ENCODE measurements at places on chromosomes 6 and 20. TPM values are rescaled to one million over a fixed set of nuclear protein-coding genes. Genes with fewer than 3 reads are reported as not detected.
A peak's percentile ranks its signal among the peaks of the same experiment; 100 is the strongest.

MDC1 gene
- 10.5 TPM for total RNA-seq

- no peak for DNase-seq
These were observed 108.6 kb upstream of the CITED2 start for GRCh38 chr6:139483079-139483478.

GSTA3 gene
- not detected for total RNA-seq

SLC25A27 gene
- total RNA-seq = 19.2 TPM

- DNase-seq = no peak
These were observed 67.3 kb downstream of the ANKRD60 start for GRCh38 chr20:58161192-58161591.

FRS3 gene
- total RNA-seq = 3.0 TPM

- no peak for DNase-seq
These were observed 17.4 kb downstream of the LY86 start for GRCh38 chr6:6605873-6606272.

TOX2 gene
- 3.2 TPM for total RNA-seq

DNA sequence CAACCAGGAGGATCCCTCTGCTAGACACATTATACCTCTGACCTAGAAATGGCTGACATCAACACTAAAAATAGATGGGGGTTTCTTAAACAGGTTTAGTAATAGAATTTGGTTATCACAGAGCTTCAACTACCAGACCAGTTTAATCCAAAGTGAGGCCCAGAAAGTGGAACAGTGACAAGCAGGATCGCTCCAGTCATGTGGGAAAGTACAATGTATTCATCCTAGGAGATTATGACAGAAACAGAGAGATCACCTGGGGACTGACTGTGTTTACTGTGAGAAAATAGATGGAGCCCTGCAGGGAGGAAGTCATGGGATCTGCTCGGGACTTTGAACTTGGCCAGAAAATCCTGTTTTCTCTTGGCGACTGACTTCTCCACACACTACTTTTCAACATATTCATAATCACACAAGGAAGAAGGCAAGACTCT, 238.7 kb upstream of the SOX4 start:
- DNase-seq = peak; percentile 17

GRCh38 chr6:109243863-109244825, 138.1 kb downstream of the CD164 start:
- no peak for DNase-seq

- DNase-seq = no peak
These were observed 109.7 kb downstream of the GJA10 start for GRCh38 chr6:90003941-90004340.

DNA sequence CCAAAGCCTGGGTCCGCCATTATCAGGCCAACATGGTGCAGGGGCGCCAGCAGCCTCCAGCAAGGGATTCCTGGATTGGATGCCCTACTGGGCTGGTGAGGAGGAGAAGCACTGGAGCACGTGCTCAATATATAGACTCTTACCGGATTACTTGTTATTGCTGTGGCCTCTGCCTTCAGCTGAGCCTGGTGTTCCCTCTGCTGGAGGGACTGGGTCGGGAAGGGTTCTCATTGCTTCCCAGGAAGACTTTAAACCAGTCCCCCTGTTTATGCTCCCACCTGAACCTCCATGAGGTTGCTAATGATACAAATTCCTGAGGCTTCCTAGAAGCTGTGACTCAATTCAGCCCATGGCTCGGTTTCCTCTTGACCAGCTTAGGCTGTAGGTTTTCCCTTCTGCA, 186.7 kb upstream of the ARID1B start:
- DNase-seq = no peak

DNA sequence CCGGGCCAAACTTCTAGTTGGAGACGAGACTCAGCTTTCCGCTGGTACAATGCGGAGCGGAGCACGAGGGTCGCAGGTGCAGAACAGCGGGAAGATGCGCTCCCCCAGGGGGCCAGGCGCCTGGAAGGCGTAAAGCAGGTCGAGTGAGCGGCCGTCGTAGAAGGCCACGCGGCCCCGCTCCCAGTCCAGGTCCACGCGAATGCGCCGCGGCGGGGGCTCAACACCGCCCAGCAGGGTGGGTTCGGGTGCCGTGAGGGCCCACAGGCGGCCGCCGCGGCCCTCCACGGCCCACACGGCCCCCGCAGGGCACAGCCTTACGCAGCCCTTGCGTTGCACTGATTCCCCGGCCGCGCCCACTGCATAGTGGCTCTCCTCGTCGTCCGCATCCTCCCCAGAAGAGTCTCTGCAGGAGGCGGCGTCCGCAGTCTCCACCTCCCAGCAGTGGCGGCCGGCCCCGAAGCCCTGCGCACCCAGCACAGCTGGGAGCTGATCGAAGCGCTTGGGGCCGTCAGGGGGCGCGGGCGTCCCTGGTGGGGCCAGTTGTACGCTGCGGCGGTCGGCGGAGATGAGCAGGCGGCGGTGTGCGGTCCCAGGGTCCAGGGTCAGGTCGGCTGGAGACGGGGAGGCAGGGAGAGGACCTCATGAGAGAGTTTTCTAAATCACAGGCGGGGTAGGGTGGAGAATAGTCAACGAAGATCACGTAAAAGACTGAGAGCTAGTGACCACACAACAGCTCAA, 4.3 kb downstream of the PPP1R11 start:
- no peak for DNase-seq

GRCh38 chr6:116304538-116305097, 24.9 kb upstream of the TSPYL1 start:
- no peak for DNase-seq

DNAAF9 gene
- total RNA-seq = 2.2 TPM

DNA sequence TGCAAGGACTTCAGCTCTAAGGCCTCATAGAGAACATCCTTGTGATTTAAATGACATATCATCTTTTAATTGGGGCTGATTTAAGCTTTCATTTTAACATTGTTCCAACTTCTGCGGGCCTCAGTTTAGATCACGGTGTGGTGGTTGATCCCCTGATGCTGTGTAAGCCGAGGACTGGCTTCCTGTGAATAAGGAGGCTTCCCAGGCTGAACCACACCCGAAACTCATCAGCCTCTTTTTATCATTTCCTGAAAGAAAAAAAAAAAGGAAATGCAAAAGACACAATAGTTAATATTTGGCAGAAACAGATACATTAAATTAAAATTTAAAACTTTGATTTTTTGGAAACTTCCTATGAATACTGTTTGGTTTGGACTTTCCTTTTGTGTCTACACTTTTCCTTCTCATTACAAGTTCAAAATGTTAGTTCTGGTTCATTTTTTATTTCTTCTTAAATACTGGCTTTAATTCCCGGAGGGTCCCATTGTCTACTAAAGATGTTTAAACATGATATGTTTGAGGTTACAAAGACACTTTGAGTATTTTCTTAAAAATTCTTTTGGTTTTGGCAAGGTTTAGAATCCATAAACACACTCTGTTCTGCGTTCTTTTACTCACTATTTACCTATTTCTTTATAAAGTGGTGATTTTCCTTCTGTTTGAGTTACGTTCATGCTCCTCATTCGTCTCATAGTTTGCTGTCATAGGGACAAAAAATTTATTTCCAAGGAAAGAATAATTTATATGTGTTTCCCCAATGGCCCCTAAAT, 230.0 kb upstream of the SULF2 start:
- DNase-seq = no peak

C6orf15 gene
- total RNA-seq = not detected

DNA sequence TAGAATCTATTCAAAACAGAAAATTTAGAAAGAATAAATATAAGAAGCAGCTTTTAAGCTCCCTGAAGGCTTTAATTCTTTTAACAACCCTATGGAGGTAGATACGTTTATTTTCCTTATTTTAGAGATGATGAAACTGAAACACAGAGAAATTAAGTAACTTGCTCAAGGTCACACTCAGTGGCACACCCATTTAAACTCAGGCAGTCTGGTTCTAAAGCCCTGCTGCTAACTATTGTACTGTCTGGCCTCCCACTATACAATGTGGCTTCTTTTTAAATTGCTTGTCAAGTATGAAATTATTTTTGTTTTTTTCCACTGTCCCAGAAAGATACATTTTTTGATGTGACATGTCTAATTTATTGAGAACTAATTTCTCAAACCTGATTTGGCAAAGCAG, 55.7 kb downstream of the FAM217A start:
- no peak for DNase-seq

DNA sequence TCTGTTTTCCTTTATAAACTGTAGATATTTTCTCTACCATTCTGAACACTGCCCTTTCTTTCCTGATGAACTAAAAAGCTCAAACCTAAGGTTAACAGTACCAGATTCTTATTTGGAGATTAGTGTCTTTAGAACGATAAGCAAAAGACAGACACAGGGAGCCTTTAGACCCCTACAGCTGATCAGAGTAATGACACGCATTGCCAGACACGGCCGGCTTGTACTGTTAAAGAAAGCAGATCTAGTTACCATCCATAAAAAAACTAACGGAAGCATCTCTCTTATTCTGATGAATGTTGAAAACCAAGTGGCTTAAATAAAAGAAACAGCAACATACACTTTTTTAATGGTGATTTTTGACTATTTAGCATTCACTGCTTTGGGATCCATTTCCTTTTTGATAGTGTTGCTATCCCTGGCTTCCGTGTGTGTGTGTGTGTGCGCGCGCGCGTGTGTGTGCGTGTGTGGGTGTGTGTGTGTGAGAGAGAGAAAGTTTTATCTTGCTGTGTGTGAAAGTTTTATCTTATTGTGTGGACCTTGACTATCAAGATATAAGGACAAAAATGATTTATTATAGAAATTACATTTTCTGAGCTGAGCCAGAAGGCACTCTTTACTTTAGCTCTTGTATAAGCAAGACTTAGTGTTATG, 95.6 kb upstream of the SLC35B3 start:
- DNase-seq = no peak

GRCh38 chr6:90646940-90647339, 60.1 kb upstream of the MAP3K7 start:
- DNase-seq = no peak

GRCh38 chr6:971981-972640, 279.2 kb upstream of the EXOC2 start:
- no peak for DNase-seq

DNA sequence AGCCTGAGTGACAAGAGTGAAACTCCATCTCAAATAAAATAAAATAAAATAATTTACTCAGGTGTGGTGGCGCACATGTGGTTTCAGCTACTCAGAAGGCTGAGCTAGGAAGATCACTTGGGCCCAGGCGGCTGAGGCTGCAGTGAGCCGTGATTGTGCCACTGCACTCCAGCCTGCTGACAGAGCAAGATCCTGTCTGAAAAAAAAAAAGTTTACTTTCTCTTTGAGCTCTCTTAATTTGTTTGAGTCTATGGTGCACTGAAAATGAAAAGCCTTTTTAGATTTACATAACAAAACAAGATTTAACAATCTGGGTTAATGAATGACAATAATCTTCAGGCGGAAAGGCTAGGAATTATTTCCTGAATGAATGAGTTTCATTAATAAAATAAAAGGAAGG, 23.3 kb upstream of the NHSL1 start:
- no peak for DNase-seq

OR2H1 gene
- total RNA-seq = not detected

FAM184A gene
- 3.0 TPM for total RNA-seq

DNA sequence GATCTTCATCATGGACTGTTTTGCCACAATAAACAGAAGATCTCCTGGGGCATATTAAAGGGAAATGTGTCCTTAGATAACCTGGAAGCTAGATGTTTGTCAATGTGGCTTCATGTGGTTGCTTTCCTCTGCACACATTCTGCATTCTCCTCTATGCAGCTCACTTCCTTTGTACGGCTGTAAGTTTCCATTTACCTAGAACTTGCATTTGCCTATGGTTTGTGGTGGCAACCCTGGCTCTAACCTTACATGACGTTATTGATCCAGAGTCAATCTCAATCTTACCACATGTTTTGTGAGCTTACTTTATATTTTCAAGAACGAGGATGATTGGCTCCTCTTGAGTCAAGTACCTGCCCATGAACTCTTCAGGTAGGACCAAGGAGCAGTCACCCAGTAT, 863.1 kb downstream of the MAFB start:
- no peak for DNase-seq

DZANK1 gene
- total RNA-seq = 1.8 TPM

IFT52 gene
- total RNA-seq = 18.8 TPM

GRCh38 chr6:159203304-159204005, 34.3 kb downstream of the FNDC1 start:
- DNase-seq = no peak

ABCF1 gene
- total RNA-seq = 52.0 TPM

GRCh38 chr6:38355519-38355918, 284.2 kb downstream of the BTBD9 start:
- DNase-seq = no peak

DNA sequence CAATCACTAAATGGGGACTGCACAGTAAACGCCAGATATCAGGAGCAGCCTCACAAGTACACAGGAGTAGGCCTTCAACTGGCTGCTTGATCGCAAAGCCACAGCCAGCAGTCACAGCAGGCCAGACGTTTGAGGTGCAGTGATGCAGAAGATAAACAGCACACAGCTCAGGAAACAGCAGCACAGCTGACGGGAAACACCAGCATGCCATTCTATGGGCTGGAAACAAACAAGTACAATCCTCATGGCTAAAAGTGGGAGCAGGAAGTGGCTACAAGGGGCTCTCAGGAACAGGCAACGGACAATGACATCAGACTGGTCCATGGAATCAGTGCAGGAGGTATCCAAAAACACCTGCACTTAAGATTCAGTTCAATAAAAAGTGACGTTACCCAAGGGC, 111.0 kb downstream of the DTNBP1 start:
- DNase-seq = no peak

DNA sequence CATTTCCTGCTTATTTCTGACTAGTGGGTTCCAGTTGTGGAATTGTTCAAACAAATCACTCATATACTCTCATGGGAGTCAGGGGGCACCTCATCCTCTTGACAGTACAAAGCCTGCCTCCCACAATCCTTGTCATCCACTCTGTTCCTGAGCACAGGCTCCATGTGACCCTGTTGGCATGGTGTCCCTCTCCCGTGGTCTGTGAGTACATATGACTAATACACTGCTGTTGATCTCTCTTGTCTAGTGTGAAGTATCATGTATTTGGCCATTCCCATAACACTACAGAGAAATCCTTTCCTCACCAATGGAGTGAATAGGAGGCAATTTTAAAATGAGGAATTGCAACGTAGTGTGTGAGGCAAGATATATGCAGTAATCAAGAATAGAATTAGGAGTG, 185.3 kb downstream of the OGFRL1 start:
- peak; percentile 28 for DNase-seq

- no peak for DNase-seq
These were observed 132.4 kb downstream of the CFAP61 start for GRCh38 chr20:20184706-20185105.

Data from transverse colon (tissue), 4 donors.